ENCODE measurements at places on chromosomes 12 and 14.

- DNase-seq, result no peak
Measured at GRCh38 chr12:4026020-4026358, 152.8 kb upstream of the PARP11 start.

DNA sequence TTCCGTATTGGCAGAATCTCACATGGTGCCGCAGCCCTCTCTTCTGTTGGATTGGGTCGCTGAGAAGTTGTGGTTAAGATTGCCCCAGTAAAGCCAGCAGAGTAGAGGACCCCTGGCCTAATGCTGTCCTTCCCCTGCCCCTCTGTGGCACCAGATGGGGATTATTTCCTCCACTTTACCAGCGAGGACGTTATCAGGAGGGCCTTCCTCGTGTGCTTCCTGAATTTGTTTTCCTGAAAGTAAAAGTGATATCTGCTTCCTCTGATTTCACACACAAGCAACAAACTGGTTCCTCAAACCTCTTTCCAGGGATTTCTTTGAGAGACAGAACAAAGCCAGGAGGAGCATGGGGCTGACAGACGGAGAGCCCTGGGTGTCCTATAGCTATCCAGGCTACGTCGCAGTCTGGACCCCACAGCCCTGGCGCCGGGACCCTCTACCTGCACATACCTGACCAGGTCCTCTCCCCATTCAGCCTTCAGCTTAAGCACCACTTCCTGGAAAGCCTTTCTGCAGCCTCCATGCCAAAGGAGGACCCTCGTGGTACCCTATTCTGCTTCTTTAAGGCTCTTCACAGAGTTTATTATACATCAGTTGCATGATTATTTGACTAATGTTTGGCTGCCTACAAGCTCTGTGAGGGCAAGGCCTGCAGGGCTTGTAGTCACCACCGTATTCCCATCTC, 314.8 kb upstream of the FKBP4 start:
- no peak for DNase-seq

GRCh38 chr12:107990325-107990724, 138.8 kb upstream of the WSCD2 start:
- no peak for DNase-seq

GRCh38 chr12:52914576-52915121, 9.8 kb upstream of the KRT8 start:
- no peak for DNase-seq

DNA sequence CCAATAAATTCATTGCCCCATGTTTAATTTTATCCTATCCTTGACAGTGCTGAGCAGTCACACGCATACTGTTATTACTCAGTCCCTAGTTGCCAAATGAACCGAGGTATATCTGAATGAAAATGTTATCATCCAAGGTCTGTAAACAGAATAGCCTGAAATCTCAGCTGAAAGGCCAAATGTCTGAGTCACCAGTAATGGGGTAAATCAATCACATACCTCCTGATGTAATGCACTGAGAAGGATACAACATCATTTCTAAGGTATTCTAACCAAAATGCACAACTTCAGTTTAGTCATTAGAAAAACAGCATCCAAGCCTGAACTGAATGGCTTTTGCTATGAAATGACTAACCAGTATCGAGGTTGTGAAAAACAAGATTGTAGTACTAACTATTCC, 228.6 kb downstream of the DPF3 start:
- DNase-seq, result no peak

- DNase-seq, result no peak
Measured at GRCh38 chr14:99189201-99189801, 82.7 kb downstream of the BCL11B start.

DNA sequence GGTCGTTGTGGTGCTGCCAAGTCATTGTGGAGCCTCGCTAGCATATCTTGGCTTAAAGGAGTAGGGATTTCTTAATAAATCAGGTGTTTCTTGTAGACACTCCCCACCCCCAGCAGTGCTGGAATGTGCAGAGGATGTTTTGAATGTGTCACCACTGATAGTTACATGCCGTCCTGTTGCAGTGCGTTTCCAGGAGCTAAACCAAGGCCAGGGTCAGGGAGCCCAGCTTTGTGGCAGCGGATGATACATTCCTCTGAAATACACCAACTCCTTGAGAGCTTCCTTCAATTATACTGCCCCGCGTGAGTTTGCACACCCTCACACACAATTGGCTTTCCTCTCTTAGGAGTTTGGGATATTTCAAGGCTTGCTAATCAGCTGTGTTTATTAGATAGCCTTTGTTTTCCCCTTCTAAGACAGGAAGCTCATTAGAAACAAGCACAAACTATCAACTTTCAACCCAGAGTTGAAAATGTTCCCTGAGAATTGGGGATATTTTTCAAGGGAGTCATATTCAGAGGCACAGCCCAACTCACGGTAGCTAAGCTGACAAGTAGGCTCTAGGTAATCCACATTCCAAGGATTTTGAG, 154.9 kb downstream of the C12orf75 start:
- no peak for DNase-seq

DNA sequence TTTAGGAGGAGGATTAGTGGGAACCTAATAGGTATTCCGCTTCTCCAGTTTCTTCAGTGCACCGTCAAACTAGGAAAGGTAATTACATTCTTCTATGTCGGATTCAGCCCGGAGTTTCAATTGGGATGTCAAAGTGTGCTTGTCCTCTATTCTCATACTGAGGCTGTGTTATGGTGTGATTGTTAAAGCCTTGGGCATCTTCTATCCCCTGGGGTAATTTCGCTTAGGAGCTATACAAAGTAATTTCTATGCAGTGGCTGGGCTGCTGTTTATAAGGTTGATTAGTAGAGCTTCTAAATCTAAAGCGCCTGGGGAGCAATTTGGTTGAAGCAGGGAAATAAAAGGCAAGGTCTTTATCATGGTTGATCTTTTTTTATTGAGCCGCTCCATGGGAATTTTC, 399.6 kb downstream of the ZFP36L1 start:
- DNase-seq, result no peak

- no peak for DNase-seq
Measured at GRCh38 chr12:25854991-25855390, 103.5 kb upstream of the RASSF8 start.

DNA sequence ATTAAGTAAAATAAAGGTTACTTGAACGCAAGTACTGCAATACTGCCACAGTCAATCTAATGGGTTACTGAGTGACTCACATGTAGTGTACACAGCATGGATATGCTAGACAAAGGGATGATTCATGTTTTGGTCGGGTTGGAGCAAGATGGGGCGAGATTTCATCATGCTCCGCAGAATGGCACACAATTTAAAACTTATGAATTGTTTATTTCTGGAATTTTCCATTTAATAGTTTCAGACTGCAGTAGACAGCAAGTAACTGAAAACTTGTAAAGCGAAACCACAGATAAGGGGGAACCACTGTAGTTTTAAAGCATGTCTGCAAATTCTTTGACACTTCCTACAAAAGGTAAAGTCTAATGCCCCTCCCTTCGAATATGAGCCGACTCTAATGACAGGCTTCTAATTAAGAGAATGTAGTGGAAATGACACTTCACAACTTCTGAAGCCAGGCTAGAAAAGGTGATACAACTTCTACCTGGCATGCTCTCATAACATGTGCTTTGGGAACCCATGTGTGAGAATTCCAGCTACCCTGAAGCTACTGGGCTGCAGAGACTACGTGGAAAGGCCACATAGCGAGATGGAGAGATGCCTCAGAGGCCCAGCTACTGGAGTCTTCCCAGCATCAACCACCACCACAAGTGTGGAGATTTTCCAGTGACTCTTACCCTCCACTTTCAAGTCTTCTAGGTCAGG, 13.9 kb upstream of the TCP11L2 start:
- DNase-seq, result no peak

- no peak for DNase-seq
Measured at GRCh38 chr12:118447181-118447580, 70.8 kb downstream of the SUDS3 start.

DNA sequence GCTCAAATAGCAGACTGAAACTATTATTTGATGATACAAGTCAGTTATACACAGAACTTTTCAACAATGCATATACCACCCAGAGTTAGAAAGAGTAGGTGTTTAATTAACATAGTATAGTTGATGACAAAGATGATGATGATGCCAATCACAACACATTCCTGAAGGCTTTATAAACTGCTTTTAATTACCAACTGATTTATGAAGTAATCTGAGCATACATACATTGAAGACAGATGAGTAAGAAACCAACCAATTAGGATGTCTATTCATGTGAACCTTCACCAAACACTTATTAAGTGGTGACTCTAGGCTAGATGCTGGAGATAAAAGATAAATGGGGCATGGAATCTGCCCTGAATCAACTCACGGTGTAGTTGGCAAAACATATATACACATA, 600.9 kb upstream of the FLRT2 start:
- no peak for DNase-seq

- DNase-seq, result no peak
Measured at GRCh38 chr12:97572220-97572619, 109.6 kb downstream of the RMST start.

DNA sequence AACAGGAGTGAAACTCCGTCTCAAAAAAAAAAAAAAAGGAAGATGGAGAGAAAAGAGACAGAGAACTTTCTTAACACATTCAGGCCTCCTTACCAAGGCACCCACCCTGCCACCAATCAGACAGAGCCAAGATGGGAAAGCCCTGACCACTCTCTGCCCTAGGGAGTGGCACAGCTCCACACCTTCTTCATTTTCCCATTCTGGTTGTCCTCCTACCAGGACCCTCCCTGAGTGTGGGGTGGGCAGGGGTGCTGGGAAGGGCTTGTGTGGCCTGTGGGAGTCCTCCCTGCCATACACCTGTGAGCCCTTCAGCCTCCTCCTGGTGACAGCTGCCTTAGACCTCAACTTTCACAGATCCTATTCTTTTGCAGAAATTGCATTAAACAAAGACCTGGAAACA, 513.6 kb downstream of the BCL11B start:
- DNase-seq, result no peak

- DNase-seq, result no peak
Measured at GRCh38 chr12:2733493-2734355, 61.0 kb upstream of the FKBP4 start.

- DNase-seq, result no peak
Measured at GRCh38 chr12:130226126-130226525, 63.9 kb downstream of the FZD10 start.

DNA sequence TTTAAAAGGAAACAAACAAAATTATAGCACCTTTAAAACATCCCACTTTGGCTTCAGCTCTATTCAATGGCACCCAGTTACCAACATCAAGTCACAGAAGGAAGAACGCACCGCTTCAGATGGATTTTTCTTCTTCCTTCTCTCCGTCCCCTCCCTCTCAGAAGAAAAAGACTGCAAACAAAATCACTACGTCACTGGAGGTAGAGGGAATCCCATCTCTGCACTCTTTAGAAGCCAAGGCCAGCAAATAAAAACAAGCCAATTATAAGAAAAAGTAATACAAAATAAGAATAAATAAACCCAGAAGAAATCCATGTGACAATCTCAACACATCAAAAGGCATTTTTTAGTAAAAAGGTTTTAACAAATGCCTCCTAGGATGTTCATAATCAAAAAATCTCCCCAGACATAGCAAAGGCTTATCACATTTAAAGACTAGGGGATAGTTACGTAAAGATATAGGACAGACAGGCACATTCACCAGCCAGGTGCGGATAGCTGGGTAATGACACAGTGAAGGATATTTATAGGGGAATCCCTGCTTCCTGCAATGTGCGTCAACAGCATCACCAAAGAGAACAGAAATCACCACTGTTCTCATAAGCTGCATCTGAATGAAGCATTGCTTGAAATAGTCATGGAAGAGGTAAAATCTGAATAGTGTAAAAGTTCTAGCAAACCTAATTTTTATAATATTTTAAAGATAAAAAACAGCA, 89.4 kb downstream of the R3HDM2 start:
- DNase-seq, result no peak

DNA sequence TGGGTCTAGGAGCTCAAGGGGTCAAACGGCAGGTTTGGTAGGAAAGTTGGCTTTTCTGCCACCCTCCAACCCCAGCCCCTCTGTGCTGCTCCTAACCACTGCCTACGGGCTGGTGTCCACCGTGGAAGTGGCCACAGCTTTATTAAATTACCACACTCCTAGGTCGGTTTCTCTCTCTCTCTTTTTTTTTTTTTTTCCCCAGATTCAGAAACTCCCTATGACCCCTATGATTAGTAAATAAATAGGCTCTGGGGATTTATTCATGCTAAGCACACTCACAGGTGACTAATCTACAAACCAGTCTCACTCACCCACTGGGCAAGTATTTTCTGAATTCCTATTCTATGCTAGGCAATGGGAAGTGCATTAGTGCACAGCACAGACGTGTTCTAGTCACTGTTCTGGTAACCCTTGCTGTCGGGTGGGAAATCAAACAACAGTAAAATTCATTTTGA, 8.7 kb upstream of the DDX47 start:
- DNase-seq, result no peak

GRCh38 chr12:130577351-130577750, 138.7 kb downstream of the RIMBP2 start:
- no peak for DNase-seq

DNA sequence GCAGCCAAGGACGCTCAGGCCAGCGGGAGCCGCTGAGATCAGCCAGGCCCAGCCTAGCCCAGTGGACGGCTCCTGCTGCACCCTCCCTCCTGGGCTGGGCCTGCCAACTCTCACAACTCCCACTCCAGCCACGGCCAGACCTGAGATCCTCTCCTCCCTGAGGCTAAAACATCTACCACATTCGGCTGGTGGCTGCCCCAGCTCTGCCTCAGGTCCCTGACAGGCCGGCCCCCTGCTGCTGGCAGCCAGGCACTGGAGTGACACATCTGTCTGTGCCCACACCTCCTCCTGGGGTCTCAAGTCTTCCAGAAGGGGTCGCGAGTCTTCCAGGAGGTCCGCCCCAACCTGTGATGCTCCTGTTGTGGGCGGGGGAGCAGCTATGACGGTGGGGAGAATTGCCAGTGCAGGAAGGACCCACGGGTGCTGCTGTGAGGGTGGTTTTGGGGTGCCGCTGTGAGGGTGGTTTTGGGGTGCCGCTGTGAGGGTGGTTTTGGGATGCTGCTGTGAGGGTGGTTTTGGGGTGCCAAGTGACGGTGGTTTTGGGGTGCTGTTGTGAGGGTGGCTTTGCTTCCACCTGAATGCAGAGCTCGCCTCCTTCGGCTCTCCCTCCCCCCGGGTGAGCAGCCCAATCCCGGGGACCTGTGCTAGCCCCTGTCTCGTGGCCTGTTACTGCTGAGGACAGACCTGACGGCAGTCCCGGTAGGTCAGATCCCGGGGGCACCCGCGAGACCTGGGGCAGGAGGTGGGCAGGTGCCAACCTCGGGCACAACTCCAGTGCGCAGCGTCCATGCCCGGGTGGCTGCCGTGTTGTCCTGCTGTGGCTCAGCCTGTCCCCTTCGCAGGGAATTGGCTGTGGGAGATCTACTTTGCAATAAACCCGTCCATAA, 27.5 kb upstream of the C14orf180 start:
- no peak for DNase-seq

DNA sequence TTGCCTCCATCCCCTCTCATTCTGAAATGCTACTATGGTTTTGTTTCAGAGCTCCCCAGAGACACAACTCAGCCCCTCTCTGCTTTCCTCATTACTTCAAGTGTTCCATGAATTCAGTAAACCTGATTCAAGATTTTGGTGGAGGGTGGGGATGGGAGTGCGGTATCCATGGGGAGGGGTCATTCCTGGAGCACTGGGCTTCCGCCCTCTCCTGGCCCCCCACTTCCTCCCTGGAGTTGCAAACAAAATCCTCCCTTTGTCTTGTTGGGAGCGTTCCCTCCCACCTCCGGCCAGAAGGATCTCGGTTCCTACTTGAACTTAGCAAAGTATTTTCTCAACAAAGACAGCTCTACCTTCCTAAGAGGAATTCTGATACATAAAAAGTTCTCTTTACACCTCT, 71.8 kb upstream of the LTA4H start:
- no peak for DNase-seq
